ENCODE measurements at places on chromosomes 4 and X.

DNA sequence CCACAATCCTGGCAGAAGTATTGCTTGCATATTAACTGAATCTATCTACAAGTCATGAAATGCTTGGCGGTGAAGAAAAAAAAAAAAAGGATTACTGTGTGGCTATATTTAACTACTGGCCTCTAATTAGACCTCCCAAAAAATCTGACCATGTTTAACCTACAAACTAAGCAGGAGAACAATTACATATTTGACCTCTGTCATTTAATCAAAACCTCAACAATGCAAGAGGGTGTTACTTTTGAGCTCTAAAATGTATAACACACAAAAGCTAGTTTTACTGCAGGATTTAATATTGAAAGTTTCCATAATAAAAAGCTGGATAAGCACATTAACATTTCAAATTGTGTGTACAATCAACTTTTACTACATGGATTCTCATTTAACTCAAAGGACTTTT lies 1.5 kb downstream of the ITM2A start:
- DNase-seq, result no peak

DNA sequence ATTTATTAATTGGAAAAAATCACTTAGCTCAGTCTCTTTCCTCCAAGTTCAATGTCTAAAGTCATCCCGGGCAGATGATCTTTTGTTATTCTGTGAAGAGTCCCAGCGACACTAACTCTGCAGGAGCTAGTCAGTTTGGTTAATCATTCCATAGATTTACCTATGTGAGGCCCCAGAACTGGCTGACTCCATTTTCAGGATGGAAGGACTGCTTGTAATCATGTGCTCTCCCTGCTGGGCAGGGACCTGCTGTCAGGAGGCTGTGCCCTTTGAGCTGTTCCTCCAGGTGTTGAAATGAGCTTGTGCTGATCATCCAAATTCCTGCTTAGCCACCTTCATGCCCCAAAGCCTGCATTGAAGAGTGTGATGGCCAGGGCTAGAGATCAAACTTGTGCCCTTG lies 169.8 kb downstream of the NHS start:
- DNase-seq, result peak; percentile 6

- DNase-seq, result no peak
These were observed 45.8 kb upstream of the CLCN4 start for GRCh38 chrX:10110984-10111363.

GRCh38 chr4:36414248-36414647 lies 132.8 kb downstream of the DTHD1 start:
- no peak for DNase-seq

DNA sequence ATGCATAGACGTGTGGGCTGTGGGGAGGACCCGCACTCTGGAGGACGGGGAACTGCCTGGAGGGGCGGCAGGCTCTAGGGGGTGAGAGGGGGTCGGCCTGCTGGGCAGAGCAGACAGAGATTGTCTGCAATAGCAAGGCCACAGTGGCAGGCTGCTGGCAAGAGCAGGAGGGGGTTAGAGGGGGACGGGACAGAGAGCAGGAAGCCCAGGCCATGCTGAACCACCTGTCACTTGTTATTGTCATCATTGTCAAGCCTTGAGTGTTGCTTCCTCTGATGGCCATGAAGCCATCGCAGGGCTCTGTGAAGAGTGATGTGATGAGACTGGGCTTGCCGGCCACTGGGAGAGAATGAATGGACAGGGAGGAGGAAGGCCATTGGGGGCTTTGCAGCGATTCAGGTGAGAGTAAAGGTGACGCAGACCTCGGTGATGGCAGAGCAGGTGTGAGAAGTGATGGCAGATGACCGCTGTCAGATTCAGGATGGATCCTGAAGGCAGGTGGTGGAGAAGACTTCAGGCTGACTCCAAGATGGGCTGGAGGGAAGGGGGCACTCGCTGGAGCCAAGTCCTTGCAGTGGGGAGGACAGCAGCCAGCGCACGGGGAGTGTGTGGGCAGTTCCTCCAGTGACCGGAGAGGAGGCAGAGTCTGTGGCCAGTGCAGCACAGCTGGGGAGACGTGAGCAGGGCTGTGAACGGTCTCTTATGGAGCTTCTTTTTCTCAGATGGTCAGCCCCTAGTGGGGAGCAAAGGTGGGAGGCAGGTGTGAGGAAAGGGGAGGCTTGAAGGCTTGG lies 43.6 kb downstream of the HTT-AS start:
- DNase-seq, result no peak

DNA sequence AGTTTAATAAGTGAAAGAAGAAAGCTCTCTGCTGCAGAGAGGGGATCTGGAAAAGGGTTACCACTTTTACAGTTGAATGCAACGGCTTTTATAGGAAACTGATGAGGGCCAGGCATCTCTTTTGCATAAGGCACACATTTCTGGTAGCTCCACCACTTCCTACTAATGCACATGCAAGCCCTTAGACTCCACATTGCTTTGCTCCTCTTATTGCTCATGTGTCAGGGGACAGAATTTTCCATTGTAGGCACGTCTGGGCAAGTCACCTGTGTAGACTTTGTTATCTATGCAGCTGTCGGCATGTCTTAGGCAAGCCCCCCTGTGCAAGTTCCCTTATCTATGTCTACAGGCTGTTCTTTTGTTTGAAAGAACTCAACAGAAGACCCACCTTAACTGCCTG lies 294.6 kb upstream of the STS start:
- no peak for DNase-seq

GRCh38 chr4:184104419-184105101 lies 113.1 kb downstream of the ENPP6 start:
- DNase-seq, result peak; percentile 89

GRCh38 chr4:48831532-48832030 lies 693 bp downstream of the OCIAD1 start:
- no peak for DNase-seq

- DNase-seq, result no peak
These were observed 65.6 kb downstream of the USO1 start for GRCh38 chr4:75790024-75790423.

- DNase-seq, result no peak
These were observed 28.1 kb downstream of the KLHL8 start for GRCh38 chr4:87192145-87192919.

DNA sequence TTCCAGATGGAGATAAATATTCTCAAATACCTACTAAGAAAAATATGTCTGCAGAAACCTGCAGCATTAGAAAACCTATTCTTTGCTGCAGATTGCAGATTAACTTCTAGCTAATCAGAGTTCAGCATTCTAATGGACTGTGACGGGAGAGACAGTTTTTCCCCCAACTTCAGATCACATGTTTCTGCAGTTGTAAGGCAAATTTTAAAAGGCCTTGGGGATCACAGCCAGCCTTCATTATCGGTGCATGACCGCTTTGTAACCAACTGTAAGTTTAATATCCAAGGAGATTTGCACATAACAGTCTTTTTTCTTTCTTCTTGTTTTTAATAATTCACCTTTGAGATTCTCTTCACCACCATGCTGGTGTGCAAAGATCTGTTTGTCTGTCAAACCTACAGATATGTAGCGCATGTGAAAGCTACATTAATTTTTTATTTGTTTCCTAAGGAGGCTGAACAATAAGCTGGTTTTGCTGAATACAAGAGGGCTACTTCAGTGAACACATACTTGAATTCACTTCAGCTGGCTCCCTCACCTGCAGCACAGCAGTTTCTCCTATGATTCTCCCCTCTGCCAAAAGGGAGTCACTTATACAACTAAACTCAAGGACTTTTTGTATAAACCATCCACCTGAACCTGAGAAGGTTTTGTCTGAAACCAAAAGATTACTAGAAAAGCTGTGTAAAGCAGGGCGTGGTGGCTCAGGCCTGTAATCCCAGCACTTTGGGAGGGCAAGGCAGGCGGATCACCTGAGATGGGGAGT lies 488.5 kb downstream of the RPA4 start:
- DNase-seq, result no peak

- DNase-seq, result no peak
These were observed 131.5 kb downstream of the AASDH start for GRCh38 chr4:56255820-56256219.

DNA sequence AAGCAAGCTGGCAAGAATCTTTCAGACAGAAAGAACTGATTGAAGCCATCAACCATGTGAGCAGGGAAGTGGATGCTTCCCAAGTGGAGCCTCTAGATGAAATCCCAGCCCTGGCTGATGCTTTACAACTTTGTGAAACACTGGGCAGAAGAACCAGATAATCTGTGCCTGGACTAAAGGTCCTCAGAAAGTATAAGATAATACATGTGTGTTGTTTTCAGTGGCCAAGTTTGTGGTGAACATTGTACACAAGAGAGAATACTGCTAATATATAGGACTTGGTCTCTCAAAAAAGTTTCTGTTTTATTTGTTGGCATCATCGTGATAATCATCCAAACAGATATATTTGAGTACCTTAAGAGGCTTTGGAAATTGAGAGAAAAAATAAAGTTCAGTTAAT lies 1367.8 kb upstream of the IGFBP7 start:
- DNase-seq, result no peak

DNA sequence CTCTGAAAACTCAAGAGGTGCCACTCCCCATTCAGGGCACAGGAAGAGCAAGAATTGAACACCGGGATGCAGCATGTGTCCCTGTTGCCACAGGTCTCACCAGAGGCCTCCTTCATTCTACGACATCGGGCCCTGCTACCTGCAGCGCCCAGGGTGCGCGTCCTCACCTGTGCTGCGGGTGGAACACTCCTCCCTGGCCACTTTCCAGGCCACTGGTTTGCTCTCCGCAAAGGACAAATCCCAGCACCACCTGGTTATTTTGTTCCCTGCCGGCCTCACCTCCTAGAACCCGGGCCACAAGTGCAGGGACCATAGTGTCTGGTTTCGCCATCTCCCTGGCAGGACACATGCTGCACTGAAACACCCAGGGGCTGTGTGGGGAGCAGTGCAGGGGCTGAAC lies 14.3 kb upstream of the FAM3A start:
- DNase-seq, result no peak

DNA sequence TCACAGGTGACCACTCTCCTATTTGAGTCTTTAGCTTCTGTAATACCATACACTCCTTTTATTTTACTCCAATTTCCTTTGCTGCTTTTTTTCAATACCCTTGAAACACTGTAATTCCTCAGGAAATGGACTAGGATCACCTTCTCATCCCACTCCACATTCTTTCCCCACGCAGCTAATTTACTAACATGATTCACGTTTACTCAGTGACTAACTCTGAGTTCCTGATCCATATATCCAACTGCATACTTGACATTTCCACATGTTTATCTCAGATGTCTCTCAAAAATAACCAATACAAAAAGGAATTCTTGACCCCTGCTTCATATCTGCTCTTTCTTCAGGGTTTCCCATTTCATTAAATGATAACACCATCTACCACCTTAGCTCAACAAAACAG lies 19.9 kb downstream of the RPS6KA6 start:
- no peak for DNase-seq

GRCh38 chr4:16083241-16084191 lies at the start of gene PROM1:
PROM1 (minus strand) TSS chr4:16084023; CDS start chr4:16075906, 8,117 bp downstream.
- peak; percentile 3 for DNase-seq

DNA sequence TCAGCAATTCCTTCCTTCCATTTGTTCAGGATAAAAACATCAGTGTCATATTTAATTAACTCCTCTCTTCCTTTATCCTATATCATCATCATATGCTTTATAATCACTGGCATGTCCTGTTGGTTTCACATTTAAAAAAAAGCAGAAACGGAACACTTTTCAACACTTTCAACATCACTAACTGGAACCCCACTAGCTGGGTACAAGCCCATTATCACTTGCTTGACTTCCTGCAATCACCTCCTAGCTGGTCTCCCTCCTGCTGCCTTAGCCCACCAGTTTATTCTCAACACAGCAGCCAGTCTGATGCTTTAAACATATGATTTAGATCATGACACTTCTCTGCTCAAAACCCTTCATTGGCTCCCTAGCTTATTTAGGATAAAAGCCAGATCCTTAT lies 116.4 kb upstream of the LSM6 start:
- no peak for DNase-seq

- no peak for DNase-seq
These were observed at the start of gene LRAT for GRCh38 chr4:154743683-154744340. LRAT (plus strand) TSS chr4:154744000; CDS start chr4:154744327, 327 bp downstream.

DNA sequence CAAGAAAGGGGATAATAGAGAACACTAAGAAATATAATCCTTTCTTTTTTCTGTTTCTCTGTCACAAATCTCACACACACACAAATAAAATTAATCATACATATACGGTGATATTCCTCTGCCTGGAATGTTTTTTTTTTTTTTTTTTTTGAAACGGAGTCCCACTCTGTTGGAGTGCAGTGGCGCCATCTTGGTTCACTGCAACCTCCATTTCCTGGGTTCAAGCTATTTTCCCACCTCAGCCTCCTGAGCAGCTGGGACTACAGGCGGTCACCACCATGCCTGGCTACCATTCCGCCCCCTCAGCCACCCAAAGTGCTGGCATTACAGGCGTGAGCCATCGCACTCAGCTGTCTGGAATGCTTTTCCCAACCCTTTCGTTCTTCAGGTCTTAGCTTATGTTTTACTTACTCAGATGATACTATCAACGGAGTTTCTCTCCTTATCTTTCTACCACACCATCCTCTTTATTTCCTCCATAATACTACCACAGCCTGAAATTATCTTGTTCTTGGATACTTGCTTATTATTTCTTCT lies 69.3 kb downstream of the ANKRD17 start:
- DNase-seq, result no peak

- no peak for DNase-seq
These were observed 1.4 kb upstream of the UGT2B4 start for GRCh38 chr4:69497076-69497475.

GRCh38 chr4:149831656-149832208 lies 16.1 kb upstream of the IQCM start:
- no peak for DNase-seq

DNA sequence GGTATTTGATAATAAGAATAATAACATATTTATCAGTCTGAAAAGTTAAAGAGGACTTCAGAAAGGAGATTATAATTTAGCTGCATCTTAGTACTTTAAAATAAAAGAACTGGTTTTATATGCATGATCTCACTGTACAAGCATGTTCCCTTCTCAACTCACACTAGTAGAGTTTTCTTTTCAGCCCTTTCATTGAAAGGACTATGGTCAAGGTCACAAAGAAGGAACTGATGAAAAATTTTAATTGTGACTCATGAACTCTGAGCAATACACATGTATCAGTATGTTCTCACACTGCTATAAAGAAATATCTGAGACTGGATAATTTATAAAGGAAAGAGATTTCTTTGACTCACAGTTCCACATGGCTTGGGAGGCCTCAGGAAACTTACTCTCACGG lies 73.7 kb upstream of the NDST4 start:
- no peak for DNase-seq

- no peak for DNase-seq
These were observed 5.8 kb downstream of the SRPX start for GRCh38 chrX:38214551-38215531.

GRCh38 chr4:165813606-165814005 lies 59.4 kb upstream of the TLL1 start:
- no peak for DNase-seq

DNA sequence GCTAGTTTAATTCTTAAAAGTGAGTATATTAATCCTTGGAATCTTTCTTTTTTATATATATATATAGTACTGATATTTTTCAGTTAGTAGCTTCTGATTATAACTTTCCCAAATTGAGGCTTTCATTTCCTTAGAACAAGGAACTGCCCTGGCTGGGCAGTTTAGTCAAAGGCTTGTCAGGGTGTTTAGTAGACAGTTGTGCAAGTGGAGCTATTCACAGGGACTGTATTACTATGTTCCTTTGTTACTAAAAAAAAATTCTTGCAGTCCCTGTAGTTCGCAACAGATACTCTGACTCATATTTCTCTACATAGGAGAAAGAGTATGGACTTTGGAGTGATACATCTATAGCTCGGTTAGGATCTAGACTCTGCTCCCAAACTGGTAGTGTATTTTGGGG lies 20.8 kb downstream of the USO1 start:
- DNase-seq, result peak; percentile 67

- no peak for DNase-seq
These were observed 387.5 kb upstream of the FTHL17 start for GRCh38 chrX:31459361-31459760.

GRCh38 chr4:7787067-7787466 lies 152.6 kb downstream of the AFAP1 start:
- no peak for DNase-seq
